ENCODE measurements at places on chromosomes 2 and 18.

DNA sequence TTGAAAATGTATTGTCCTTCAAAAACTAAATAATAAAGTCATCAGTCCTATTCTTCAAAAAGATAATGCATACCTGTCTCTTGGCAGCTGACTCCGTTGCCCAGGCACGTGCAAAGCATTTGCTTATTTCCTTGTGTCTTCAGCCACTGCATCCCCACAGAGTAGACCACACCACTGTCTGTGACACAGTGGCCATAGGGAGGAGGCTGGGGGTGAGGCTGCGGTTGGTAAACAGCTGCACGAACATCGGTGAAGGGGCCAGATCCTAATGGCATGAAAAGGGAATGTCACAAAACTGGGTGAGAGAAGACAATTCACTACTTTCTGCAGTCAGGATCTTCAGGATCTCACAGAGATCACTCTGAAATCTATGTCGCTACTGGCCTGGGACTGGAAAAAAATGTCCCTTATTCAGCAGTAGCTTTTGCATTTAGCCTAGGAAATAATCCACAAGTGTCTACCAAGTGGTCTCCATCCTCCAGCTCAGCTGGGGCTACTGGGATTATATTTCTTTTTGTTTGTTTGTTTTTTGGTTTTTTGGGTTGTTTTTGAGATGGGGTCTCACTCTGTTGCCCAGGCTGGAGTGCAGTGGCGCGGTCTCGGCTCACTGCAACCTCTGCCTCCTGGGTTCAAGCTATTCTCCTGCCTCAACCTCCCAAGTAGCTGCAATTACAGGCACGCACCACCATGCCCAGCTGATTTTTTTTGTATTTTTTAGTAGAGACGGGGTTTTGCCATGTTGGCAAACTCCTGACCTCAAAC is 10.7 kb downstream of the FN1 start:
- no peak for DNase-seq

DNA sequence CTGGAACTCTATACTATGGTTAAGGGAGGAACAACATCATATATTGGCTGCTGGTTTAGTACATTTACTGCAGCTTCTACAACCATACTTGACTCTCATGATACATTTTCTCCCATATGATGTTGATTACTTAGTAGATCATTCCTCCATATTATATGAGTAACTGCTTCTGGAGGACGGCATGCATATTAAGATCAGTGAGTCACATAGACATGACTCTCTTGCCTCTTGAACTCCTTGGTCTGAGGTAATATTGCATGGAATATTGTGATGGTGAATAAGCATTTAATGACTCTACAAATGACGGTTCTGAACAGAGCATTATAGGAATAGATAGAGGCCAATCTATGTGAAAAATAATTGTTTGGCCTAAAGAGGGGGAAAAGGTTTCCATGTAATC is 418.8 kb upstream of the SPHKAP start:
- no peak for DNase-seq

GRCh38 chr2:95023222-95023597 is 2.3 kb upstream of the MAL start:
- peak; percentile 68 for DNase-seq

GRCh38 chr18:31102941-31103340 is 720 bp upstream of the DSC2 start:
- DNase-seq: no peak

DNA sequence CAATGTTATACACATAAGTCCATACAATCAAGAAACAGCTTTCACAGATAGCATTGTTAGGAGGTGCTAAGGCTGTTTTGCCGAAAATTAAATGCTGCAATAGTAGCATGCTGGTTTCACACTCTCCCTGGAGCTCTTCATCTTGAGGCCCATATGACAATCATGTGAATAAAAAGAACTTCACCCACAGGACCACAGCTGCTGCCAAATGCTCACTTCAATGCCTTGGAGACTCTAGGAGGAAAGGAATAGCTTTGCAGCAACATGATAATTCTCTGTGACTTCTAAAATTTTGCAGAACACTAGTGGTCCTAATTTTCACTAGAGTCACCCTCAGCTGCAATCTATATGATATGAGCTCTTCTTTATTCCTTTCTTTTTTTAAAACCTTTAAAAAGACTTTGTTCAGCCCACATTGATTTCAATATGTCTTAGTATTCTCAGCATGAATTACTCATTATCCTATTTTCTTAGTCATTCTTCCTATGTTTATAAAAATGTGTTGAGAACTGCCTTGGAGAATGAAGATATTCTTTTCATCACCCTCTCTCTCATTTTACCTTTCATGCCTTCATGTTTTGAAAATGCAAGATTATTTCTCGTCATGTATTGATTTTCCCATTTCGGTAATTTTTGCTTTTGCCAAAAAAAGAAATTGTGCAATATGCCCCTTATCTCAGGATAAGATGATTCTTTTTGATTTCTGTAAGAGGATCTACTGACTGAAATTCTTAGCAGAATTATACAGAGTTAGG is 108.2 kb downstream of the PDE1A start:
- no peak for DNase-seq

GRCh38 chr2:68577183-68577582 is 66.2 kb upstream of the PROKR1 start:
- DNase-seq: no peak

- no peak for DNase-seq
These were observed 139.5 kb upstream of the NABP1 start for GRCh38 chr2:191538334-191538903.

GRCh38 chr2:216594081-216594480 is 39.1 kb upstream of the IGFBP2 start:
- DNase-seq: no peak

GRCh38 chr2:222877556-222878300 is 16.9 kb downstream of the ACSL3 start:
- no peak for DNase-seq

DNA sequence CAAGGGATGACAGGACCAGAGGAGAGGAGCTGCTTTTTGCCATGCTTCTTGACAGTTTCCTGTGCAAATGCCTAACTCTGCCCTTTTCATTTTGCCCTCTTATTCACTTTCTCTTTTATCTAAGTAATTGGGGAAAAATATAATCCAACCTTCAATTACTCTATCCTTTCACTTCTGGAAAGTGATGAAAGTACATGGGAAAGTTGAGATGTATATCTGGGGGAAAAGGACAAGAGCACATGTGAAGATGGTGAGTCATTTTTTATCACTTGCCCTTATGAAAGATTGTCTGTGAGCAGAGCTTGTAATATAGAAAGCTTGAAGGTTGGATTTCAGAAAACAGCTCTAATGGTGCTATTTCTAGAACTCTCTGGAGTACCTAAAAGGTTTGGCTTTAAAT is 1070.7 kb downstream of the CNTNAP5 start:
- no peak for DNase-seq

GRCh38 chr2:191287820-191288219 is 42.6 kb downstream of the MYO1B start:
- DNase-seq: no peak

DNA sequence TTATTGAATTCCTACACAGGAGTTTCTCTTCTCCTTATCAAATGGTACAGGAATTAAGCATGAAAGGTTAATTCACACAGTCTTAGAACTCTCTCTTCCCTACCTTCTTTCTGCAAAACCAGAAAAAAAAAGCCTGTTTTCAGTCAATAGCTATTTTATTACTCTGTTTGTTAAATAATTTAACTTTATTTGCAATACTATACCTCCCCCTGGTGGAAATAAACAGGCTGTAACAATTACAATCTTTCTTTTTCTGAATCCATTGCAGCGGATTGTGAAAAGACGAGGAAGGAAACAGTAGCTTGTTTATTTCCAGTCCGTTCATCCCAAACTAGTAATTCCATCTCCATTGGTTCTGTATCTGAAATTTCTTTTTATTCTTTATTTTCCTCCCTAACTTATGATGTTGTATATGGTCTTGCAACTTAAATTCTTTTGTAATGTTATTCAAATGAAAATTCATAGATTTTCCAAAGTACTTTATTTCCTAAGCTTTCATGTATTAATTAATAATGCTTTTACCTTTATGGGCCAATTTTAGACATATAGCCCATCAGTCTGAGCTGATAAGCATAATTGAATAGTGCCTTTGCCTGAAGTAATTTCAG is 165.2 kb downstream of the SH3BP4 start:
- DNase-seq: peak; percentile 14

- DNase-seq: no peak
These were observed 192.6 kb downstream of the IKZF2 start for GRCh38 chr2:212958757-212959295.

DNA sequence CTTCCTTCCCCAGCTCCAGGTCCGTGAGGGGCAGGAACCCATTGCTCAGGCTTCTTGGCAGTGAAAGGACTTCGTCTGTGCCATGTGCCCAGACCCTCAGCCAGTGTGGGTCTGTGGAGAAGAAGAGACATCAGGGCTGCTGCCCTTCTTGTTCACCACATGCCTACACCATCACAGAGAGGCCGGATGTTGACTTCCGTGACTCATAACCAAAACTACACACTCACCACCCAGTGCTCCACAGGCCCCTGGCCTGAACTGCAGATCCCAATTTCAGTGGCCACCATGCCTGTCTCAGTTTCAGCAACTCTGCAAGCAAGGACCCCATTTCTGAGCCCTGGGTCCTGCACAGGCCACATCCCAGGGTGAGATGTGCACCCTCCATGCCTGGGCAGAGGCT is 332.6 kb upstream of the SALL3 start:
- DNase-seq: no peak

GRCh38 chr18:74252039-74252395 is 39.7 kb downstream of the CYB5A start:
- no peak for DNase-seq

GRCh38 chr2:45168711-45169338 is 159.6 kb upstream of the SIX2 start:
- peak; percentile 38 for DNase-seq

GRCh38 chr2:10094271-10094814 is 14.1 kb upstream of the CYS1 start:
- no peak for DNase-seq

DNA sequence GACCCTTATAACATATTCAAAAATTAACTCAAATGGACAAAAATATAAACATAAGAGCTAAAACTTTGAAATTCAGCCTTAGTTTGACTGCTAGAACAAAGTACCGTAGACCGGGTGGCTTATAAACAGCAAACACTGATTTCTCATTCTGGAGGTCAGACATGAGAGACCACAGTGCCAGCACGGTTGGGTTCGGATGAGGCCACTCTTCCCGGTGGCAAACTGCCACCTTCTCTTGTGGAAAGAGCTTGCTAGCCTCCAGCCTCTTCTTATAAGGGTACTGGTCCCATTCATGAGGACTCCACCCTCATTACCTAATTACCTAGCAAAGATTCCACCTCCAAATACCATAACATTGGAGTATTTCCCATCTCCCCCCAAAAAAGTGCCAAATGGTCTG is 91.3 kb downstream of the FAM210A start:
- DNase-seq: no peak

DNA sequence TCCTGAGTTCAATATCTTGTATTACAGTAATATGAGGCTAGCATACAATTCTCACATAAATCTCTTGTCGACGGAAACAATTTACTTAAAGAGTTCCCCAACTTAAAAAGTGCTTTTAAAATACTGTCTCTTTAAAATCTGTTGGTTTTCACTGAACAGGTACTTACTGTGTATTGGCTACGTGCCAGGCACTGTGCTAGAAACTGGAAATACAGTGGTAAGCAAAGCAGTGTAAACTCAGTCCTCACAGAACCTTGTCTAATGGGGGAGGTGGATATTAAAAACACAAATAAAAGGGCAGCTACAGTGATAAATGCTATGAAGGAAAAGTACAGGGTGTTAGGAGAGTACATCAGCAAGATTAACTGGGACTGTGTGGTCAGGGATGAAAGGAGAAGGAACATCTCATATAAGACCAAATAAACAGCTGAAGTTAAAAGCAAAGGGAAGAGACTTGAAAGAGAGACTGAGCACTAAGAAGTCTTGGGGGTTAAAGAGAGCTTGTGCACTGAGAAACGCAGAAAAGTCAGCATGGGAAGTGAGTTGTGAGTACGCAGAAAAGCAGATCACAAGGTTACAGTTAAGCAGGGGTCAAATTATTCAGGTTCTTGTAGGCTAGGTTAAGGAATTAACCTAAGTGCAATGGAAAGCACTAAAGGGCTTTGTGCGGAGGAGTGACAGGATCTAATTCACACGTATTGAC is 52.5 kb downstream of the USP40 start:
- DNase-seq: no peak

GRCh38 chr2:73033142-73033765 is 38.3 kb downstream of the SFXN5 start:
- no peak for DNase-seq

GRCh38 chr2:148781544-148781943 is 93.5 kb upstream of the KIF5C start:
- no peak for DNase-seq

GRCh38 chr18:34746614-34747013 is 36.5 kb downstream of the DTNA start:
- DNase-seq: no peak

GRCh38 chr2:197071790-197072436 is 145.4 kb upstream of the PGAP1 start:
- no peak for DNase-seq

- DNase-seq: no peak
These were observed 2.5 kb upstream of the SP100 start for GRCh38 chr2:230413479-230413878.

DNA sequence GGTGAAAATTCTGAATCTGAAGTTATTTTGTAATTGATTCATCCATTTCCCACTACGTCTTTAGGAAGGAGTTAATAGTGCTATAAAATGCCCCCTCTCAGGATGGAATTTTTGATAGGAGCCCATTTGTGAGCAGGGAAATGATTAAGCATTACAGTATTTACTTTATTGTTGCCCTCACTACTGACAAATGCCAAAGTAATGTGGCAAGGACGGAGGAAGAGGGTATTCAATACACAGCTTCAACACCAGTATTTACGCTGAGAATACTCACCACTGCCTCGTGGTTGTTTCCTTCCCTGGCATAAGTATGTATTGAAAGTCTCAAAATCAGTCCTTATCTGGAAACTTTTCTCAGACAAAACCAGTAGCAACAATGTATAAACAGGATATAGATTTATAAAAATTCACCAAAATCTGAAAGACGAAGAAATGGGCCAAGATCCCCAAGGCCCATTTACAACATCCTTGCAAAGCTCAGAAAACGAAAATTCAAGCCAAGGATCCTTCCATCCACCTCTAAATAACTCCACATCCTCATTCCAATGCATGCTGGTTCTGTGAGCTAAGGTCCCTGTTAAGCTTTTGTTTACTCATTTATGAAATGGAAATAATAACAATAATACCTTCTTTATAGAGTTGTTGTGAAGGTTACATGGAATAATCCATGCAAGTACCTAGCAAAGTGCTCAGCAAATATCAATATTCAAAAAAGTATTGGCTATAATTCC is 29.3 kb downstream of the FEZ2 start:
- DNase-seq: no peak

DNA sequence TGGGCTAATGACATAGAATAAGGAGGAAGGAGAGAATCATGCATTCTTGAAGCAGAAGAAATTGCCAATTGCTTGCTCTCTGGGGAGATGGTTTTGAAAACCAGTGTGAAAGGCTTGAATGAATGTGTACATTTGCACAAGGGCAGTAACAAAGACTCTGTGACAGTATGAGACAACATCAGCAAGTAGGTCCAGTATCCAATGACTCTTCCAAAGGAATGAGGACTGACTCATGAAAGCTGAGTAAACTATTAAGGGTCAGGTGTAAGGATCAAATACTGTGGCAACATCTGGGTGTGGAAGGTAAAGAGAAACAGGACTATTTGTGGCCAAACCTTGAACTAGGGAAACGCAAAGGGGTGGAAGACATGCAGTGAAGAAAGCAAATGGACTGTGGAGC is 886.0 kb upstream of the CHAC2 start:
- no peak for DNase-seq

- peak; percentile 8 for DNase-seq
These were observed 74.7 kb upstream of the ETAA1 start for GRCh38 chr2:67322353-67323001.

- no peak for DNase-seq
These were observed 750 bp upstream of the RMP24 start for GRCh38 chr18:35971661-35972196.

Measured in T47D (cell line).